ENCODE measurements at places on chromosomes 12 and 14.

- no peak for DNase-seq
Measured at GRCh38 chr14:80356413-80356812, 145.1 kb upstream of the DIO2 start.

- no peak for DNase-seq
Measured at GRCh38 chr14:103516426-103517173, 6.0 kb downstream of the CKB start.

DNA sequence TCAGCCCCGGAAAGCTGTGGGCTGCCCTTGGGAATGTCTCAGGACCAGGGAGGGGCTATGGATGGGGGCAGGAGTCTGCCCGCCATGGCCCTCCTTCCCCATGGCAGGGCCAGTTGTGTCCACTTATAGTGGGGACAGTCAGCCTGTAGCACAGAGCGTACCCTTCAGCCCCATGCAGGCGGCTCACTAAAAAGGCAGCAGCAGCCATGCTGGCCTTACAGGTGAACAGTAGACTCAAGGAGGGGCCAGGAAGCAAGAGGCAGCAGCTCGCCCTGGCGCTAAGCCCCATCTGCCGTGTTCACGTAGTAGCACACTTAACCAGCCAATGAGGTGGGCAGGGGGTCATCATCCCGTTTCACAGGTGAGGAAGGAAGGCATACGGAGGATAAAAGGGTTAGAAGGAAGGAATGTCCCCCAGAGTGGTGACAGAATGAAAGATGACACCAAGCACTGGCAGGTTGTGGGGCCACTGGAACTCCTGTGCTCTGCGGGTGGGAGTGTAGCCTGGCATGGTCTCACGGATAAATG, 52.7 kb downstream of the FAM222A start:
- no peak for DNase-seq

DNA sequence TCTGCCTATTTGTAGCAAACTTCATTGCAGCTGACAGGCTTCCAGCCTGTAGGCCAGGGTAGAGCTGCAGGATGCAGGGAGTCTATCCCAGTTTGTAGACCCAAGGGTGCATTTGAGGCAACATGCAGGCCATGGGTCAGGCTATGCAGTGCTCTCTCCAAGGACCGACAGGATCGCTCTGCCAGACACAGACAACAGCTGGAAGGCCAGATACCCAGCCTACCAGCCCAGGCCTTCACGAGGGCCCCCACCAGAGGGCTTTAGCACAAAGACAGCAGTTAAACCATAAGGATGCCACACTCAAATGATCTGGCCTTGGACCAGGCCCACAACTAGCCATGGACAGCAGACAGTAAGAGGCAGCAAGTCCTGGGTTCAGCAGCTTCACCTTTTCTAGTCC, 10.3 kb downstream of the KCTD10 start:
- DNase-seq, result no peak

DNA sequence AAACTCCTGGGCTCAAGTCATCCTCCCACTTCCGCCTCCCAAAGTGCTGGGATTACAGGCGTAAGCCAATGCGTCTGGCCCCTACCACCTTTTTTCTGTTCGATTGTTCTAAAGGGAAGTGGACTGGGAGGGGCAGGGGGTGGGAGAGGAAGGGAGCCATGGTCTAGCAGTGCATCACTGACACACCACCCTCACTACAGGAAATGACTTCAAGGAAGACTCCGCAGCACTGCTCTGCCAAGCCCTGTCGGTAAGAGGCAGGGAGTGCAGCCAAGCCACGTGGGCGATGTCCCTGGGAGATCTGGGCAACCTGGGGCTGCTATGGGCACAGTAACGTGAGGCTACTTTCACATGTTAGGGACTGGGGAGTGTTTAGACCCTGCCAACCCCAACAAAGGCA, 18.0 kb downstream of the LRRC74A start:
- DNase-seq, result peak; percentile 65

DNA sequence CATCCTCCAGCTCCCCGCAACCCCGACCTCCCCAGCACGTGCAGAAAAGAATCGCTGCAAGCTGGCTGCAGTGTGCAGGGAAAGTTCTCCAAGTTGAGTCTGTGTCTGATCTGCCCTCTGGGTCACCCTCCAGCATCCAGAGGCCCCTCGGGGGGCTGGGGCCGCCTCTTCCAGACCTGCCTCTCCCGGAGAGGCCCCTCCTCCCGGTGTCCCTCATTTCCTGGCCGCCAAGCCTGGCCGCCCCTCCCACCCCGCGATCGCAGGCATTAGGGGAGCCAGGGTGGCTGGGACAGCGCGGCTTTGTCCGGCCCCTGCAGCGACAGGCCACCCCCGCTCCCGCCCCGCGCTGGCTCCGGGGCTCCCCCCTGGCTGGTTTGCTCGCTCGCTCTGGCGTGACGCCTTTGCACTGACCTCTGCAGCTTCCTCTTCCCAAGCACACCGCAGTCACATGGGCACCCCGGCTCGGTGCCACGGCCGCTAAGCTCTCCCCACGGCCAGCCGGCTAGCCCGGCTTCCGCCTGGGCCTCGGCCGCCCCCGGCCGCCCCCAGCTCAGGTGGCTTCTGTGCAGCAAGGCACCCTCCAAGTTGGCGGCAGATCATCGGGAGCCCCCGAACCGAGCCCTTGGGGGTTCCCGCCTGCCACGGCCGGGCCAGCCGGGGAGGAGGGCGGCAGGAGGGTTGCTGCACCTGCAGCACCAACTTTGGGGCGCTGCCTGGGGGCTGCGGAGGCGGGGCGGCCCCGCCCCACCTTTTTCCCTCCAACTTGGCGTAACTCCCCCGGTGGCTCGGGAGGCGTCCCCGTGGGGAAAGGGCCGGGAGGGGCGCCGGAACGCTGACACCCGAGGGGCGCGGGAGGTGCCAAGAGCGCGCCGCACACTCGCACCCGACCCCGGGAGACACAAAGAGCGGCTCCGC, 43.7 kb downstream of the KDM2B start:
- DNase-seq, result peak; percentile 67

Data from CD4-positive, alpha-beta T cell treated with Interleukin-12 subunit alpha and Interleukin-12 subunit beta, for 1 hour (primary cell).